ENCODE measurements at places on chromosomes 3 and 15.

GRCh38 chr15:38238311-38238710, 14.3 kb upstream of the SPRED1 start:
- DNase-seq = no peak

GRCh38 chr3:179264449-179264848, 13.5 kb upstream of the KCNMB3 start:
- no peak for DNase-seq

DNA sequence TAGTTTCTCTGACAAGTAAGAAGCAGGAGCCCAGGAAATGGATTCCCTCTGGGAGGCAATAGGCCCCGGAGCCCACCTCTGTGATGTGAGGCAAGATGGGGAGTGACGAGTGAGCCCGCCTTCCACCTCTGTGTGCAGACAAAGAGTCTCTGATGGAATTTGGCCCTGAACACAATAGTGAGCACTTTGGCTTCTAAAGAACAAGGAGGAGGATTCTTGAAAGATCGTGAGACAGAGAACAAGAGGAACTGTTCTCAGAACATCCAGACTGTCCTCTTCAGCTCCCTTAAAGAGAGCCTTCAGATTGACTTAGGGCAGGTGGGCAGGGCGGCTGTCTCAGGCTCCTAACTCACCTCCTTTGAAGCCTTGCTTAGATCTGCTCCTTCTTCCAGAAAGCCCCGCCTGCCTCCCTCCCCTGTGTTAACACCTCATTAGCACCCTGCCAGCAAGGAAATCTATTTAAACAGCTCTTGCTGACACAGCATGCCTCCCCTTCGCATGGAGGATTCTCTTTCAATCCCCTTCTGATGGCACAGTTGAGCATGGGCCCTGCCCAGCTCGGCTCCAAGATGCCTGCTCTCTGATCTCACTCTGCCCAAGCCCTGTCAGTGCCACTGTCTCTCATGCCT, 430.3 kb downstream of the NTRK3 start:
- no peak for DNase-seq

- no peak for DNase-seq
Measured at GRCh38 chr15:76418352-76419140, 82.0 kb downstream of the ISL2 start.

GRCh38 chr15:99414755-99415731, 150.7 kb upstream of the MEF2A start:
- DNase-seq = no peak

DNA sequence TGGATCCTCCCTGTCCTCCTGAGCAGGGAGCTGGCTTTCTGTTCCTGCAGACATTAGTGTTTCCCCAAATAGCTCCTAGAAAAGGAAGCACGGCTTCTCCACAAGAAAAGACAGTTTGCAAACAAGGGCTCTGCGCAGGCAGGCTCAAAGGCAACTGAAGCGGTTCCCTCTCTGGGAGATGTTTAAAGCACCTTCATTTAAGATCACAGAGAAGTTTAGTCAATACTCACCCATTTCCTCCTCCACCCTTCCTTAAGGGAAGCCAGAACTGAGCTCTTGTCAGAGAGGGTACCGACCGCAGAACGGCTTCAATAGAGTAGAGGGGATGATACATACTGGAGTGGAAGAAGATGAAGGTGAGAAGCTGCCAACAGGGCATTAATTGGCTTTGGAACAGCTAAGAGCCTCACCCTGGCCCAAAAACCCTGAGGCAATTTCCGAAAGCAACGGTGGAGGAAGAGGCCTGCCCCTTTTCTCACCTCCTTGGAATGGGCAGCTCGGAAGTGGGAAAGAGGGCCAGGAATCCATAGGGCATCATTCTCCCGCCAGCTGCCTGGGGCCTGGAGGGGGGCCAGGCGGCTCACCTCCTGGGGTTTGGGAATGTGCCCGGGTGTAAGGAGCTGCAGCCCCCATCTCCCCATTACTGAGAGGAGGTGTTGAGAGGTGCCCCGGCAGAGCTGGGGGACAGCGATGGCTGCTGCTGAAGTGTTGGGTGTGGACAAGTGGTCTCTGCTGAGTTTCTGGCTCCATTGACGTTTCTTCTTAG, 4.8 kb upstream of the EPHB3 start:
- DNase-seq = no peak

- no peak for DNase-seq
Measured at GRCh38 chr3:49020330-49021212, 1.4 kb upstream of the NDUFAF3 start.

- DNase-seq = no peak
Measured at GRCh38 chr3:46208167-46208704, at the start of gene CCR1. CCR1 (minus strand) TSS chr3:46208313; CDS start chr3:46204313, 4,000 bp downstream.

DNA sequence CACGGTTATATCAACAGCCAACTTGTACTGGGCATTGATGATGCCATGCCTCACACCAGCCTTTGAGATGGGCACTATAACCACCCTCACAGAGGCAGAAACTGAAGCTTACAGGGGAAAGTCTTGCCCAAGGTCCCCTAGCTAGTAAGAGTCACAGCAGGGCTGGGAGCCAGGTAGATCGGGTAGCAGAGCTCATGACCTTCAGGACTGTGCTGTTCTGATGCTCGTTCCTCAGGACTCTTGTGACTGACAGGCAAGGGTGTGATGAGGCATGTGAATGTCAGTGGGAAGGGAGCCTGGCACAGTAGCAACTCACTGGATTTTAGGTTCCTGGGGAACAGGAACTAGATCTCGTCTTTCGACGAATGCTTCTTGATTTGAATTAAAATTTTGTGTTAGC, 65.7 kb downstream of the RLBP1 start:
- no peak for DNase-seq

DNA sequence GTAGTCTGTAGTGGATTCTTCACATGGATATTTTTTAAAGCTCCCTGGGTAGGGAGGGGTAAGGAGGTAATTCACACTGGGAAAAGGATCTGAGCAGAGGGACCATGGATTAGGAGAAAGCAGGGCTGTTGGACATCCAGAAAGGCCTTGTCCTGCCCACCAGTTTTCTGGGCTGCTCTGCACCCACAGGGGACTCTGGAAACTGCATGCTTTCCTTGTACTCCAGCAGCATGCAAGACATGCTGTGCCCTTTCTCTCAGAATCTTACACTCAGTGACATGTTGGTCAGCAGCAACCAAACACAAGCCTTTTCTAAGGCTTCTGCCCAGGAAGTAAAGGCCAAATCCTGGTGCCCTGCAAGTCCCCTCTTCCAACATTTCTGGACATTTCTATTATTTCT, 2.5 kb upstream of the FBN1 start:
- DNase-seq = no peak

GRCh38 chr3:174958671-174959328, 99.7 kb downstream of the NAALADL2 start:
- DNase-seq = no peak

DNA sequence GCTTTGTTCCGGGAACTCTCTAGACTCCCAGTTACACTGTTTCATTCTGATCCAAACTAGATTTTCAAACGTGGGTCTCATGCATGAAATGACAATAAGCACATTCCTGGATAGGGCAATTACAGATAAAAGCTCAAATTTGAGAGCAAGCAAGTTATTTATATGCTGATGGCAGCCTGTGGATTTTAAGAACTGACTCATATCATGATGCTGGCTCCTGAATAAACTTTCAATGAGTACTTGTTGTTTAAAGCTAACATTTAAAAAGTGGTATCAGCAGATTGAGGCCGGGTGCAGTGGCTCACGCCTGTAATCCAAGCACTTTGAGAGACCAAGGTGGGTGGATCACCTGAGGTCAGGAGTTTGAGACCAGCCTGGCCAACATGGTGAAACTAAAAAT, 66.6 kb downstream of the LEO1 start:
- no peak for DNase-seq

DNA sequence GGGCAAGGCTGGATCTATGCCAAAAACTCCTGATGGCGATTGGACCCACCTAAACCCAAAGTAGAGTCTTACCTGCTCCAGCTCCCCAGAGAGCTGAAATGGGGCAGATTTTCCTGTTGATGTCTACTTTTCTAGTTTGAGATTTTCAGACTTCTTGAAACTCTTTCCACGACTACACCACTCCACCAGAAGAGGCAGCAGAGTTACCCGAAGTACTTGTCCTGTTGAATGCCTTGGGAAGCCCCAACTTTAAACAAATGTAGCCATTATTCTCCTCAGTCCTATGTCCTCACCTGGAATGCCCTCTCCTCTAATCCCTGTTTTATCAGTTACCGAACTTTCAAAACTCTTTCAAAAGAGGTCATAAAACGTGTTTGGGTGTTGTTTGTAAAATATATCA, 843.8 kb downstream of the VGLL3 start:
- no peak for DNase-seq

DNA sequence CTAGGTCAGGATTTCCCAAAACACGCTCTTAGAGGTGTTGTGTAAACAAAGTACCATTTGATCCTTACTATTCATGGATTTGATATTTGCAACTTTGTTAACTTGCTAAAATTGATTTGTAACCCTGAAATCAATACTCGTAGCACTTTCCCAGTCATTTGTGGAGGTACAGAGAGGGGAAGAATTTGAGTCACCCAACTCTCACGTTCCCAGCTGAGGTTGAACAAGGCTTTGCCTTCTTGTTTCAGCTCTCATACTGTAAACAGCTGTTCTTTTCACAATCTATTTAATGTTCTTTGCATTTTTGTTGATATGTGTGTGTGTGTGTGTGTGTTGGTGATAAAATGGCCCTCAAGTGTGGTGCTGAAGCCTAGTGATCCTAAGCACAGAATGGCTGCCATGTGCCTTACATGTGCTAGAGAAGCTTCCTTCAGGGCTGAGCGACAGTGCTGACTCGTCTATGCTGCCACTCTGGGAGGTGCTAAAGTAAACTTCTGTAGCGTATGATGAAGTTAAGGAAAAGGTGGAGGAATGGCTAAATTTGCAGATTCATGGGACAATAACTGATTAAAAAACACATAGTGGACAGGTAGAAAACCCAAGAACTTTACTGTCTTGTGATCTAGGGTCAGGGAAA, 173.2 kb downstream of the APBA2 start:
- no peak for DNase-seq

GRCh38 chr3:115323380-115323779, 176.3 kb upstream of the ZBTB20 start:
- no peak for DNase-seq

- no peak for DNase-seq
Measured at GRCh38 chr3:114848643-114849350, 298.3 kb downstream of the ZBTB20 start.

DNA sequence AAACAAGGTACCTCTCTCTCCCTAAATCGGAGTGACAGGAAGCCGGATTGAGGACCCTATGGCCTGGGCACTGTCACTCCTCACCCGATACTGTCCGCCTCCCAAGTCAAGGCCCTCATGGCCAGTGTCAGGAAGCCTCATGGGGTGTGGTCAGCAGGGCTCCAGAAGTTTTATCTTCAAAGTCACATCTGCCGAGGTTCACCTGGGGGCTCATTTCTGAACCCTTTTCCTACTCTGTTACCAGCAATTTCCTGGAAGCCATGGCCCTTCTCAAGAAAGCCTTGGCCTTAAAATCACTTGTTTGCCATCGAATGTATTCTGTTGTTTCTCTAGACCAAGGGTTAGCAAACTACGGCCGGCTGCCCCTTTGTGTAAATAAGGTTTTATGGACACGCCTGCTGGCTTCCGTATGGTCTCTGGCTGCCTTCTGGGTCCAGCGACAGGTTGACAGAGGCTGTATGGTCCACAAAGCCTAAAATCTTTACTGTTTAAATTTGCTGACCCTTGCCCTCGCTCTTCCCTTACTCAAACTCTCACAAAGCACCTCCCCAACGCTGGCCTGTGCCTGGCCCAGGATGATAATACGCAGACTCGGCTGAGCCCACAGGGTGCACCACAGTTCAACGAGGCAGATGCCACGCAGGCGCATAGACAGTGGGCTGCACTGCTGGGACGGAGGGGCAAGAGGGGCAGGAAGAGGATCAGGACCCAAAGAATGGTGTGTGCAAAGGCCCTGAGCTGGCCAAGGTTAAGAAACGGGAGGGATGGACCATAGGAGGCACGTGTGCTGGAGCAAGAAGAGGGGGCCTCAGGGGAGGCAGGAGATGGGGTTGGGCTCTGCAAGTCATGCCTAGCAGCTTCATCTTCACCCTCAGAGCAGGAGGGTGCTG, 24.7 kb upstream of the DUSP7 start:
- DNase-seq = no peak

DNA sequence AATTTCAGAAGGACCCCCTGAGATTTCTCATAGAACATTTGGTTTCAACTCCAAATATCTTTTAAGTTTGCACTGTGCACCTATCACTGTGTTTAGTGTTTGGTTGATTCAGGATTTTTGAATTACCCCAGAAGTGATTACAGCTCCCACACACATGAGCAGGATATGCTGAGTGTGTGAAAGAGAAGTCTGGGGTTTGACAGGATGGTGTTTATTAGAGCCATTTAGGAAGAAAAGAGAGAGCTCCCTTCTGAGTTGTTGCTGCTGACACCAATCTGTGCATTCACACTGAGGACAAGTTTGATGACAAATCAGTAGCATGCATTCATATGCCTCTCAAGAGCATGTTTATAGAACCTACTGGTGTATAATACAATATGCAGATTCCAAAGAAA, 118.1 kb downstream of the RPL22L1 start:
- DNase-seq = no peak

DNA sequence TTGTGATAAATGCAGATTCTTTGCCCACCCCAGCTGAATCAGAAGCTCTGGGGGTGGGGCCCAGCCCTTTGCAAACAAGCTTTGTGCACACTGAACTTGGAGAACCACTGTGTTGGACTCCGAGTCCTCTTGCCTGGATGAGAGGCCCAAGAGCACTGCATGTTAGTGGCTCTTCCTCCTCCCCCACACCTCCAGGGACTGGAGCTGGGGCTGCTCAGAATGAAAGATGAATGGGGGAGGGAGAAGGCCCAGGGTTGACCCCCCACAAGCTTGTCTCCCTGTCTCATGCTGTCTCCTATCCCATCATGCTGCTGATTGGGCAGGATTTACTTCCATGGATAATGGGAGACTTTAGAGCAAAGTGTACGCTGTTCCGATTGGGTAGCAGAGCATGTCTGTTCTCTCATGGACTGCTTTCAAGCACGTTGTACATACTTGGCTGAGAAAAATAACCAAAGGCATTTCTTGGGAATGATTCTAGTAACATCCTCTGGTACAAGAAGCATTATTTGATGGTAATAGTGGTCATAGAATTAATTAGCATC, 99.6 kb downstream of the PGPEP1L start:
- DNase-seq = no peak

DNA sequence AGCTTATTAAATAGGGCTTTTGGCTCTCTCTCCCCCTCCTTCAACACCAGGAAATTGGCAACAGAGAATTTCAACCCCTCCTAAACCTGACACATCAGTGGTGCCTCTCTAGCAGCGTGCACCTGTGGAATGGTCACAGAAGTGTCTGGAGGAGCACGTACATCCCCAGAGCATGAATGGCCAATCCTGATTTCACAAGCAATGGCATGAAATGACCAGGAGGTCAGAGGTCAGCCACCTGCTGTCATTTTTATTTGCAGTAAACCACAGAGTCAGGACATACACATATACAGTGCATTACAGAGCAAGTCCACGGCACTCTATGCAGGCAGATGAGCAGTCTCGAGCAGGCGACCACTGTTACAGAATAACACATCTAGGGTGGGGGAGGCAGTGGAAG, 25.1 kb upstream of the ETV5 start:
- DNase-seq = no peak

GRCh38 chr3:40719660-40720287, 195.0 kb downstream of the ZNF621 start:
- DNase-seq = no peak
